ENCODE measurements at places on chromosomes 5 and 9. TPM values are rescaled to one million over a fixed set of nuclear protein-coding genes. Genes with fewer than 3 reads are reported as not detected.

Gene CD180
- 0.50 TPM for total RNA-seq

Gene CARTPT
- total RNA-seq, result not detected

Gene NR4A3
- 0.33 TPM for total RNA-seq

- H3K4me3 ChIP-seq, result no peak overlapping the region
- H3K4me1 ChIP-seq, result no peaks in the 10 kb centered on the region
- H3K36me3 ChIP-seq, result peaks cover 11% of the 10 kb centered on the region
- DNase-seq, result no peak
- H3K27ac ChIP-seq, result no peak overlapping the region
Measured at GRCh38 chr9:128747241-128747640, 23.3 kb upstream of the ZDHHC12 start.
